AG04450 (cell line): ENCODE measurements at places on chromosomes 3 and 15.

- DNase-seq = peak; percentile 38
Observed at GRCh38 chr3:69948246-69948862, 51.2 kb upstream of the SAMMSON start.

DNA sequence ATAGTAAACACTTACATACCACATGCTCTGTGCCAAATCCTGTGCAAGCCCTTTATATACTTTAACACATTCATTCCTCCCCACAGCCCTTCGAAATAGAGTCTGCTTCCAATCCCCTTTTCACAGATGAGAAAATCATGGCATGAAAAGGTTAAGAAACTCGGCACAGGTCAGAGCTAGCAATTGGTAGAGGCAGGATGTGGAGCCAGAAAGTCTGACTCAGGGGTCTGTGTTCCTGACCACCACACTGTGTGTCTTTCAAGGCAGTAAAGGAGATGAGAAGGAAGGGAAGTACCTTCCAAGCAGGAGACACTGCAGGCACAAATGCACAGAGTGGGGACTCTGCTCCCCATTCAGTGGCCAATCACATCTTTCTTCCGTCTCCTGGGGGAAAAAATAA is 61.1 kb downstream of the SCN11A start:
- no peak for DNase-seq

DNA sequence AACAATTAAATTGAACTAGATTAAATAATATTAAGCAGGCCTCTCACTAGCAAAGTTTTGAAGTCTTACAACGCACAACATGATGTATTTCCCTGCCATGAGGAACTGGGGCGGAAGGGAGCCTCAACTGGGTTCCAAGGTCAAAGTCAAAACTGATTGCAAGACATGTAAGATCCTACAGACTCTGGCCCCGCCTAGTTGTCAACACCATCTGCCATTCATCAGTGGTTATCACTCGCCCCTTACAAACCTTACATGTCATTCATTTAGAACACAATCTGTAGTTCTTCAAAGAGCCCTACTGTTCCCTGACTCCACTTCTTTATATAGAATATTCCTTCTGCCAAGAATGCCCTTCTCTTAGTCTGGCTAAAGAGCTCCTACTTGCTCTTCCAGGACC is 10.0 kb downstream of the ATP13A3 start:
- DNase-seq = no peak

- DNase-seq = no peak
Observed at GRCh38 chr15:38593524-38593923, 28.9 kb upstream of the RASGRP1 start.

GRCh38 chr15:70098153-70098460 is 390 bp upstream of the TLE3 start:
- no peak for DNase-seq

DNA sequence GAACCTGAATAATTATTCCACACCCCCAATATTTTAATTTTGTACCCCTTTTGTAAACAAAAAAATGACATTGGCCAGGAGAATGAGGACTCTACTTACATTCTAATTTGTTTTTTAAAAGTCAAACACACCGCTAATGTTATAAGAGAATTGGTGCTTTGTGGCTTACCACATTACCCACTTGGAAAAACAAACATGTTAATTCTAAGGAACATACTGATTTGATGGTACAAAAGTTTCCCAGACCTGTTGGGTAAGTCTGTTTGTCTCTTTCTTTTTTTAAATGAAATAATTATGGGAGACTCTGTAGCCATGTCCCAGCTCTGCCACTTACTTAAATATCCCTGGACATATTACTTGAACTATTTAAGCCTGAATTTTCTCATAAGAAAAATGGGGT is 352.5 kb upstream of the C2CD4B start:
- no peak for DNase-seq

GRCh38 chr3:127770671-127771355 is 51.5 kb downstream of the MGLL start:
- DNase-seq = no peak

DNA sequence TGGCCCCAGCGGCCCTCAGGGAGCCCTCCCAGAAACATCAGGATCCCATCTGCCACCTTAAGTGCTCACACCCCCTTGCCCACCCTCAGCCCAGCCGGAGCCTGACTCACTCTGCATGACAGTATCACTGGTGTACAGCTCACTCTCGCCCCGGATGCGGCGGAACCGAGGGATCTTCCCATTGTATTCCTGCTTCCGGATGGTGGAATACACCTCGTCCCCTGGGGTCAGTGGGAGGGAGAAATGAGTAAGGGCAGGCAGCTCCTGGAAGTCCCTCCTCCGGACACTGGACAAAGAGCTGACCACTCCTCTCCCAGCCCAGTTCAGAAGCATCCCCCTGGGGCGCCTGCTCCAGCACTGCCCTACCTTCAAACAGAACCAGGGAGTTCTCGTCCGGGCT is 16.5 kb downstream of the SEMA7A start:
- no peak for DNase-seq

- no peak for DNase-seq
Observed at GRCh38 chr15:89243046-89243690, 611 bp upstream of the FANCI start.

GRCh38 chr3:38376098-38376816 is 29.7 kb downstream of the XYLB start:
- DNase-seq = no peak

GRCh38 chr3:116939091-116939490 is 229.5 kb downstream of the TUSC7 start:
- DNase-seq = no peak

DNA sequence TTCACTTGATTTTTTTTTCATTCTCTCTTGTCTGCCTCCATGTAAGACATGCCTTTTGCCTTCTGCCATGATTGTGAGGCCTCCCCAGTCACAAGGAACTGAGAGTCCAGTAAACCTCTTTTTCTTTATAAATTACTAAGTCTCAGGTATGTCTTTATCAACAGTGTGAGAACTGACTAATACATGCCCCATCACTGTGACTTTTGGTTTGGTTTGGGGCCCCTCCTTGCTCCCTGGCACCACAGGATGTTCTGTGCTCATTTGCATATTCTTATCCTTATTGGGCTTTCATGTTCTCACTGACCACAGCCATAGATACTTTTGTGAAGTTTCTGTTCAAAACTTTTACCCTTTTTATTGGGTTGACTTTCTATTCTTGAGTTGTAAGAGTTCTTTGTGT is 3.8 kb upstream of the PRR20G start:
- DNase-seq = no peak

GRCh38 chr3:4984511-4984864 is 5.3 kb downstream of the BHLHE40 start:
- DNase-seq = no peak
